AML-193 (cell line): ENCODE measurements at places on chromosomes 13 and 19.

DNA sequence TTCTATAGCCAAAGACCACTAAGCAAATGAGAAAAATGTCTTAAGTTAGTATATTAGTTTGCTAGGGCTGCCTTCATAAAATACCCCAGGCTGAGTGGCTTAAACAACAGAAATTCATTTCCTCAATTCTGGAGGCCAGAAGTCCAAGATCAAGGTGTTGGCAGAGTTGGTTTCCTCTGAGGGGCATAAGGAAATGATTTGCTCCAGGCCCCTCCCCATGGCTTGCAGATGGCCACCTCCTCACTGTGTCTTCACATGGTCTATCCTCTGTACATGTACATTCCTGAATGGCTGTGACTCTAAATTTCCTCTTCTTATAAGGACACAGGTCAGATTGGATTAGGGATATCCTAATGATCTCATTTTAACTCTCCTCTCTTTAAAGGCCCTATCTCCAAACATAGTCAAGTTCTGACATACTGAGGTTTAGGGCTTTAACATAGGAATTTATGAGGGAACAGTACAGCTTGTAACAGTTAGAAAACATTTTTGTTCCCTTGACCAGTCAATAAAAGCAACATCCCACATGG is 307.4 kb downstream of the DIAPH3 start:
- DNase-seq, result no peak

GRCh38 chr19:2661615-2662014 is 40.9 kb downstream of the GNG7 start:
- DNase-seq, result peak; percentile 25

GRCh38 chr13:42348576-42348975 is 76.6 kb downstream of the AKAP11 start:
- no peak for DNase-seq

DNA sequence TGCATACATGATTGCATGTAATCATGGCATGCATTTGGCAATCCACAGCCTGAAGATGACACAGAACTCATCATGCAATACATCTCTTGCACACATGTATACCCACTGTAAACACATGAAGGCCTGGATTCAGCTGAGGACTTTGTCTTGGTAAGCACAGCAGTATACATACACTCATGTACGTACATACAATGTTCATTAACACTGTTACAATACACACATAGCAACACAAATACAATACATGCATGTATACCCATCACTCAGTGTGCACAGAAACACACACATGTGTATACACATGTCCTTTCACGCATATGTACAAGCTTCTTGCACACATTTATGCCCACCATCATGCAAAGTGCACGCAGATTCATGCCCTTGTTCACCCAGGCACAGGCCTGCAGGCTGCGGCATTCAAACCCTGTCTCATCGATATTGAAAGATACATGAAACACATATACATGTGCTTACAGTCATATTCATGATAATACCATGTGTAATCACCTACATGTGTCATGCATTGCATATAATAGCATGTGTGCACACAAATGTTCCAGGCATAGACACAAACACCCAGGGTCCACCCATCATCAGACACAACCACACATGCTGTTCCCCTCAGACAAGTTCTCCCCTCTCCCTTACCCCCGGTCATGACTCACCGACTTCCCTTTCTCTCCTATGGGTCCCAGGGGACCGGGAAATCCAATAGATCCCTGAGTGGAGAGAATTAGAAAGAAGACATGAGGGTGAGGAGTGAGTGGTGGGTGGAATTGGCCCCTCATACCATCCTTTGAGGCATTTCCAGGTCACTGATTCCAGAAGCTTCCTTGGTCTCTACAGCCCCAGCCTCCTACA is 28.7 kb downstream of the COL5A3 start:
- DNase-seq, result no peak

DNA sequence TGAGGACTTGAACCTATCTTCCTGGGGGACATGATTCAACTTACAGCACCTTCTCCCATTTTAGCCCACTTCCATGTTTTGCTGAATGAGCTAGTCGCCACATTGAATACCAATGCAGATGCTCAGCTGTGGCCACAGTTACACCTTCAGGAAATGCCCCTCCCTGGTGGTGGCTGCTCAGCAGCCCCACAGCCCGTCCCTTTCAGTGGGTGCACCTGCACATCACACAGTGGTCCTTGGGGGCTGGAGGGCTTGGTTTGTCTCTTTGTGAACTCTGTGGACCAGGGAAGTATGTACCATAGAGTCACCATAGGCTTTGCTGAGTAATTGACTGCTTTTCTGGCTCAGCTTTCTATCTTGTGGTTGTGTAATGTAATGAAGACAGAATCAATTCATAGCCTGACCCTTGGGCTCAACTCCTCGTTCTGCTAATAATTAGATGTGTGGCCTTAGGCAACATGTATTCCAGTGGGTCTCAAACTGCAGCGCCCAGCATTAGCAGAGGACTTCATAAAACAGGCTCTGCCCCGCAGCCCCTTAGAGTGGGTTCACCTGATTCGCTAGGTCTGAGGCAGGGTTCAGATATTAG is 48.1 kb upstream of the FARP1 start:
- no peak for DNase-seq

GRCh38 chr19:3778899-3779723 is 7.1 kb downstream of the MATK start:
- no peak for DNase-seq

- DNase-seq, result no peak
These were observed 294.2 kb downstream of the ZNF536 start for GRCh38 chr19:30666301-30666803.

GRCh38 chr13:97119943-97120342 is 102.2 kb upstream of the MBNL2 start:
- DNase-seq, result no peak

DNA sequence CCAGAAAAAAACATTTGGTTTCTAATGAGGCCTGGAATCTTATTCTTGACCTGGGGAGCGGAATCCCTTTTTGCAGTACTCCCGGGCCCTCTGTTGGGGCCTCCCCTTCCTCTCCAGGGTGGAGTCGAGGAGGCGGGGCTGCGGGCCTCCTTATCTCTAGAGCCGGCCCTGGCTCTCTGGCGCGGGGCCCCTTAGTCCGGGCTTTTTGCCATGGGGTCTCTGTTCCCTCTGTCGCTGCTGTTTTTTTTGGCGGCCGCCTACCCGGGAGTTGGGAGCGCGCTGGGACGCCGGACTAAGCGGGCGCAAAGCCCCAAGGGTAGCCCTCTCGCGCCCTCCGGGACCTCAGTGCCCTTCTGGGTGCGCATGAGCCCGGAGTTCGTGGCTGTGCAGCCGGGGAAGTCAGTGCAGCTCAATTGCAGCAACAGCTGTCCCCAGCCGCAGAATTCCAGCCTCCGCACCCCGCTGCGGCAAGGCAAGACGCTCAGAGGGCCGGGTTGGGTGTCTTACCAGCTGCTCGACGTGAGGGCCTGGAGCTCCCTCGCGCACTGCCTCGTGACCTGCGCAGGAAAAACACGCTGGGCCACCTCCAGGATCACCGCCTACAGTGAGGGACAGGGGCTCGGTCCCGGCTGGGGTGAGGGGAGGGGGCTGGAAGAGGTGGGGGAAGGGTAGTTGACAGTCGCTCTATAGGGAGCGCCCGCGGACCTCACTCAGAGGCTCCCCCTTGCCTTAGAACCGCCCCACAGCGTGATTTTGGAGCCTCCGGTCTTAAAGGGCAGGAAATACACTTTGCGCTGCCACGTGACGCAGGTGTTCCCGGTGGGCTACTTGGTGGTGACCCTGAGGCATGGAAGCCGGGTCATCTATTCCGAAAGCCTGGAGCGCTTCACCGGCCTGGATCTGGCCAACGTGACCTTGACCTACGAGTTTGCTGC is at the start of gene ICAM4:
Gene ICAM4 (plus strand): TSS at position 153 of the 935 bp plus-strand sequence. CDS start 58 bp downstream, at position 211.
- peak; percentile 71 for DNase-seq

GRCh38 chr13:51943721-51944120 is 67.5 kb downstream of the ATP7B start:
- no peak for DNase-seq

DNA sequence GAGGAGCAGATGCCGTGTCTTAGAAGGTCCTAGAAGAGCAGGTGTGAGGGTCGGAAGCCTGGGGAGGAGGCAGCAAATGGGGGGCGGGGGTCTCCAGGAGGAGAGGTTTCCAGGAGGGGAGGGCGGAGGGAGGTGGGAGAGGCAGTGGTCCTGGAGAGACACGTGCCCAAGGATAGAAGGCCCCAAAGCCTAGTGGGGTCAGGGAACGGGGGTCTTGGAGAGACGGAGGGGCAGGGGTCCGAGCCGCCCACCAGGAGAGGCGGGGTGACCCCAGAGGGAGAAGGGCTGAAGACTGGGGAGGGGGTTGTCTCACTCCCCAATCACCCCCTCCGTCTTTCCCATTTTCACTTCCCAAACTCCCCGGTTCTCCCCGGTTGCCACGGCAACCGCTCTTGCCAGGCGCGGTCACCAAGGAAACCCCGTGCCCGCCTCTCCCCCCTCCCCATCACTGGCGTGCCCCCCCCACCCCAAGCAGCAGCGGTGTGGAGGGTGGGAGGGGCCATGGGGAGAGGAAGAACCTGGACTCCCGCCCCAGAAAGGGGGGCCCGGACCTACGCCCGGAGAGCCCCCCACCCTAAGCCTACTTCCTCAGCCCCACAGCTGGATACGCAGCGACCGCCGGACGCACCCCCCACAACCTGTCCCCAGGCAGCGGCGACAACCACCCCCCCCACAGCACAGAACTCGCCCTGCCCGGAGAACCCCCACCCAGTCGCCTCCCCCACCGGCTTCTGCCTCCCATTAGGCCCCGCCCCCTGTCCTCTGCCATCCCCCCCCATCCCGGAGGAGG is 988 bp downstream of the LRRC4B start:
- DNase-seq, result no peak

DNA sequence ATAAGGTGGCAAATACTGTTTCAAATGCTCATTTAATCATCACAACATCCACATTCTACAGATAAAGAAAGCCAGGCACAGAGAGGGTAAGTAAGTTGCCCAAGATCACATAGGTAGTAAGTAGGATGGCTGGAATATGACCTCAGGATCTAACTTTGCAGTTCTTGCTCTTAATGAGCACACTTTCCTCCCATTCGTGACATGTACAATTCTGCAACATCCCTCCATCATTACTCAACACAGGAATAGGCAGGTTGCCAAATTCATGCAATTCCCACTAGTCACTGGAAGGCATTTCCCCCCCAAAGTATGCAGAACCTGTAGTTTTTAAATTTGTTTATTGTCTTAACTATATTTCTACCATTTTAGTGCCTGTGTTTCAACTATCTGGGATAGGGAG is 109.2 kb downstream of the OLFM4 start:
- no peak for DNase-seq

- DNase-seq, result no peak
These were observed 90.1 kb downstream of the RGCC start for GRCh38 chr13:41547251-41548000.

DNA sequence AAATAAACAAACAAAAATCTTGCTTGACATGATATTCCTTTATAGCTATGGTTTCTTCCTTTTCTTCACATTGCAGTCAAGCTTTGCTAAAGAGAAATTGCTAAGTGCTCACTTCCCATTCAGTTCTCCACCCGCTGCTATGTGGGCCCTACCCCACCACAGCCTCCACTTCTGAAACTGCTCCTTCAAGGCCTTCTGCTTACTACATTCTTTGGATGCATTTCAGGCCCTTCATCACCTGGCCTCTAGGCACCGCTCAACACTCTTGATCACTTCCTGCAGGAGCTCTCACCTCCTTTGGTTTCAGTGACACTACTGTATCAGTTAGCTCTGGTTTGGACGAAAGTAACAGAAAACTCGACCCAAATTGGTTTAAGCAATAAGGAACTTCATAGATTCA is 72.4 kb downstream of the KLF5 start:
- no peak for DNase-seq

GRCh38 chr13:109427695-109428094 is 358.7 kb downstream of the IRS2 start:
- no peak for DNase-seq

GRCh38 chr19:48330012-48330681 is 4.8 kb downstream of the EMP3 start:
- peak; percentile 56 for DNase-seq

DNA sequence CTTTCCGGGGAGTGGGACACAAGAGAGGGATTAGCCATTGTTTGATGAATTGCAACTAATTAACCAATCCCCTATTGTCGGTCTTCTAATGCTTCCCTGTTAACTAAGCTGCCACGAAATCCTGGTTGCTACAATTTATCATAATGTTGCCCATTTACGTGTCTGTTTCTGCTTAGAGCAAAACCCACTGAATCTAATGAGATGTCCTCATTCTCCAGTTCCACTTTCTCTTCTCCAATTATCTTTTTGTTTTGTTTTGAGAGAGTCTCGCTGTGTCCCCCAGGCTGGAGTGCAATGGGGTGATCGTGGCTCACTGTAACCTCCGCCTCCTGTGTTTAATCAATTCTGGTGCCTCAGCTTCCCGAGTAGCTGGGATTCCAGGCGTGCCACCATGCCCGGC is 5.2 kb upstream of the DPP9 start:
- no peak for DNase-seq

- DNase-seq, result peak; percentile 62
These were observed 75.9 kb downstream of the ESD start for GRCh38 chr13:46721054-46721453.

GRCh38 chr19:45059258-45059965 is 16.9 kb downstream of the ZNF296 start:
- peak; percentile 77 for DNase-seq

DNA sequence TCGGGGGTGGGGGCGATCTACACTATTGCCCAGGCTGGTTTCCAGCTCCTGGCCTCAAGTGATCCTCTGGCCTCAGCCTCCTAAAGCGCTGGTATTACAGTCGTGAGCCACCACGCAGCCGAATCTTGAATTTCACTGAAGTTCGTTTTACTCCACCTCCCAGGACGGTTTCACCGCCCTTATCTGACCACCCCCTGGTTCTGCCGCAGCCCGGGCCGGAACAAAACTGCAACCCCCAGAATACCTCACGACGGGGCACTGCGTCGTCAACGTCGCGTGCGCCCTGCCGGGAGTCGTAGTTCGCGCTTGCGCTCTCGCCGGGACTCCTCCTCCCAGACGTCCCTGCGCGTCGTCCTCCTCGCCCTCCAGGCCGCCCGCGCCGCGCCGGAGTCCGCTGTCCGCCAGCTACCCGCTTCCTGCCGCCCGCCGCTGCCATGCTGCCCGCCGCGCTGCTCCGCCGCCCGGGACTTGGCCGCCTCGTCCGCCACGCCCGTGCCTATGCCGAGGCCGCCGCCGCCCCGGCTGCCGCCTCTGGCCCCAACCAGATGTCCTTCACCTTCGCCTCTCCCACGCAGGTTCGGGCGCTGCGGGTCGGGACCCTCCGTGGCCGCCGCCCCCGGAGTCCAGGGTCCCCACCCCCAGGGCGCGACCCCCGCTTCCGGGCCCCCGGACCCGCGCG is at the start of gene ATP5F1D:
Gene ATP5F1D (plus strand): TSS at position 335 of the 679 bp plus-strand sequence. CDS start 100 bp downstream, at position 435.
- peak; percentile 90 for DNase-seq
